ENCODE measurements at places on chromosomes 1 and 21.

GRCh38 chr21:27047658-27048314, 80.9 kb upstream of the ADAMTS5 start:
- no peaks in the 10 kb centered on the region for H3K27me3 ChIP-seq
- H3K36me3 ChIP-seq, result no peaks in the 10 kb centered on the region
- no peak overlapping the region for H3K4me3 ChIP-seq
- no peak overlapping the region for H3K27ac ChIP-seq
- no peaks in the 10 kb centered on the region for H3K4me1 ChIP-seq

GRCh38 chr21:28632755-28633408, 359.8 kb downstream of the LTN1 start:
- H3K27ac ChIP-seq, result peak overlapping the region; percentile 76
- DNase-seq, result no peak
- peak overlapping the region; percentile 17 for H3K4me3 ChIP-seq
- H3K36me3 ChIP-seq, result no peaks in the 10 kb centered on the region

- no peak overlapping the region for H3K27ac ChIP-seq
- H3K27me3 ChIP-seq, result peaks cover 19% of the 10 kb centered on the region
- DNase-seq, result no peak
- H3K4me3 ChIP-seq, result no peak overlapping the region
- no peaks in the 10 kb centered on the region for H3K4me1 ChIP-seq
- no peaks in the 10 kb centered on the region for H3K36me3 ChIP-seq
Measured at GRCh38 chr21:36665806-36666205, 33.1 kb upstream of the SIM2 start.

DNA sequence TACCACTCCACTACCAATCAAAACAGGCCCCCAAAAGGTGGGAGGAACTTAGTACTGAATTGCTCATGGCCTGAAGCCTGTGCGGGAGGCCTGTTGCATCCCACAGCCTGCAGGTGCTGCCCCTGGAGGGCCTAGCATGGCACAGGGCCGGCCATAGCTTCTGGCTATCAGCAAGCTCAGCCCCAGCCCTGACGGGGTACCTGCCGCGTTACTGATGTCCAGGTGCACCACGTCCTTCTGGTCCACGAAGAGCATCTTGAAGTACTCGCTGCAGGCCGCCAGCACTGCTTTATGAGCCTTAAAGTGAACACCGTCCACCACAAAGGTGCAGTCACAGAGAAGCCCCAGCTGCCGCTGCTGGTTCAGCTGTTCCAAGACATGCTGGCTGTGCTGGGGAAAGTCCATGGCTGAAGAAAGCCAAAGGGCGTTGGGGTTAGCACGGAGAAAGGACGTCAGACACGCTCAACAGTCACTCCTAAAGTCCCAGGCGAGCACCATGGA, 27.8 kb downstream of the ZBTB17 start:
- H3K27ac ChIP-seq, result peak overlapping the region; percentile 91
- DNase-seq, result no peak
- no peak overlapping the region for H3K4me3 ChIP-seq

DNA sequence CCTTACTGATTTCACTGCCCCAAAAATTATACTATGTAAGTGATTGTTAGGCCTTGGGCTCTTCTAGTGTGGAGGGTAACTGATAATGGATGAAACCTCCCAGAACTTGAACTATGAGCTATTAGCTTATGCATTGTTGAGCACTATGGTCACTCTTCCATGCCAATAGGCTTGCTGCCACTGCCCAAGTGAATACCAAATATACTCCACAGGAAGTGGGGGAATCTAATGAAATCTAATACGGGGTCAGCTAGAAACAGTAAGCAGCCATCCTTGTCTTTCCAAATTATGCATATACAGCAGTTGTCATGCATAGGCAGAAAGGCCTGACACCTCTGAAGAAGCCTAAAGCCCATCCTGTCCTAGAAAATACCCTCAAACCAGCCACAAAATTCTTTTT, 198.7 kb upstream of the PTBP2 start:
- DNase-seq, result no peak
- no peaks in the 10 kb centered on the region for H3K36me3 ChIP-seq
- H3K27ac ChIP-seq, result no peak overlapping the region
- no peaks in the 10 kb centered on the region for H3K4me1 ChIP-seq

- H3K4me1 ChIP-seq, result peaks cover 10% of the 10 kb centered on the region
- no peak overlapping the region for H3K4me3 ChIP-seq
- H3K27ac ChIP-seq, result no peak overlapping the region
- no peaks in the 10 kb centered on the region for H3K36me3 ChIP-seq
Measured at GRCh38 chr1:110489973-110490542, 28.9 kb downstream of the KCNA10 start.

DNA sequence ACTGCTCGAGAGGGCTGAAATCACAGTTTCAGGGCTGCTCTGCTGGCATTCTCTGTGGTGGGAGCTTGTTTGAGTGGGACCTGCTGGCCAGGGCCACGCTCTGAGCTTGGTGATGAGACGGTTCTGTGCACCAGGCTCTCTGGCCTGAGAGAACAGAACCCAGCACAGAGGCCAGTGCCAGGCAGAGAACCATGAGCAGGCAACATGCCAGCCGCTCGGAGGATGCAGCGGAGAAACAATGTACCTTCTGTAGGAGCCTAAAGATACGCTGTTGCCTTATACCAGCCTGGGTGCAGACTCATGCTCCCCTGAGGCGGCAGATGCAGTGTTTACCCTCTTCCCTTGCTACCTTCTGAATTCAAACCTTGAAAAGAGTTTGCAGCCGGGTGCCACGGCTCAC, 10.0 kb downstream of the C2CD2 start:
- H3K36me3 ChIP-seq, result no peaks in the 10 kb centered on the region
- no peak for DNase-seq
- no peak overlapping the region for H3K4me3 ChIP-seq
- H3K4me1 ChIP-seq, result peaks cover 13% of the 10 kb centered on the region

DNA sequence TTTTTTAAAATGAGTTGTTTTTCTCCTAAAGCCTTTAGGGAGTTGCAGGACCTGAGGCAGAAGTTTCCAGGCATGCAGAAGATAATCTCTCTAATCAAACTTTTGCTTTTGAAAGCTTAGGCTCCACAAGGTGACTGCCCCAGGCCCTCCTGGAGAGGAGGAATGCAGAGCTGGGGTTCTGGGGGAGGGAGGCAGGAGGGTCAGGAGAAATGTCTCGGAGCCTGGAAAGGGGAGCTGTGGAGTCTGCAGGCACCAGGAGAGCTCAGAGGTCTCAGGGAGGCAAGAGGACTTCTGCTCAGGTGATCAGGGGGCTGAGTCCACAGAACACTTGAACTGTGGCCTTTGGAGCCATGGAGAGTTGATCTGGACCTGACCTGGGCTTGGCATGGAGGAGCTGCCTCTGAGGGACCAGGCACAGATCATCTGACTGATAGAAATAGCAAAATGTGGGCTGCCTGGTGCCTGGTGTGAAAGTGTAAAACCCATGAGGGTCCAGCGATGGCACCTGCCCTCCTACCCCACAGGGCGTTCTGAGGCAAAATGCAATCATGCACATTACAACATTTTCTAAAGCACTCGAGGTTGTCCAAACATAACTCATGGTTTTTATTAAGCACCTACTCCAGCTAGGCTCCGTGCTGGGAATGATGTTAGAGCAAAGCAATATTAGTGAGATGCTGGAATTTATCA, 10.0 kb upstream of the ABCG1 start:
- H3K4me3 ChIP-seq, result no peak overlapping the region
- no peak for DNase-seq
- H3K27me3 ChIP-seq, result no peaks in the 10 kb centered on the region
- no peak overlapping the region for H3K27ac ChIP-seq
- no peaks in the 10 kb centered on the region for H3K36me3 ChIP-seq

DNA sequence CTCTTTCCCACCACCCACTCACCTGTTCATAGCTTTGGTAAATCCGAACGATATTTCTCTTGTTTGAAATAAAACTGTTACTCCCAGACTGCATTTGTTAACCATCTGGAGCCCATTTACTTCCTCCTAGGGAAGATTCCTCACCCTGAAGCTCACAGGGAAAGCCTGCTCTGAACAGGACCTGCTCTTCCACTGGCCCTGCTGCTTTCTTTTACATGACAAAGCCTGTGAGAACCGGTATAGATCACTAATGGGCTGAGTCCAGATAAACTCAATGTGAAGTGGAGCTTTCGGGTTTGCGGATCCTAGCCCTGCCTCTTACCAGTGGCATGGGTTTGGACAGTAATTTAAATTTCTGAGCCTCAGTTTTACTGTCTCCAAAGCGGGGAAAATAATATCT, 45.2 kb downstream of the FAM163A start:
- no peaks in the 10 kb centered on the region for H3K4me1 ChIP-seq
- H3K36me3 ChIP-seq, result no peaks in the 10 kb centered on the region
- no peak for DNase-seq
- no peak overlapping the region for H3K4me3 ChIP-seq
- H3K27ac ChIP-seq, result no peak overlapping the region
- H3K27me3 ChIP-seq, result peaks cover 5% of the 10 kb centered on the region

DNA sequence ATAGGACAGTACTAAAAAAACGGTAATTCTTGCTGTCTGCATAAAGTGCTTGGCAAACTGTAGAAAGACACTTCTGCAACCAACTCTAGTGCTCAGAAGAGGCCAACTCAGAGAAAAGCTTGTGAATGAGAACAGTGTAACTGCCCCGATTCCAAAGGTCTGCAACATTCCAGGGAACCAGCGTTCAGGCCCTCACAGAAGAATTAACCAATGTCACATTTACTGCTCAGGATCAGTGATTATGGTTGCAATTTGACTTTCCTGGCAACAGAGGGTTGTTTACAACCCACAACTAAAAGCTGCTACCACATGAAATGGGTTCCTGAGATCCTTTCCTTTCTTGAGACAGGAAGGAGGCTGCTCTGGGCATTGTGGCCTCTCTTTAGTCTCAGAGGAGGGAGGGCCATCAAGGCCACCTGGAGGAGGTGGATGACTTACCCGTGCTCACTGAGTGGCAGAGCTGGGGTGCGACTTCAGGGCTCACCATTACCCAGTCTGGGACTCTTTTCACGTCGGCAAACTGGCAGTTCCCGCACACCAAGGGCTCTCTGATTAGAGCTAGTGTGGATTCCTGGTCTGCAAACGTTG, 15.3 kb downstream of the SRSF4 start:
- no peak overlapping the region for H3K27ac ChIP-seq
- H3K27me3 ChIP-seq, result no peaks in the 10 kb centered on the region
- no peak overlapping the region for H3K4me3 ChIP-seq
- peaks cover 54% of the 10 kb centered on the region for H3K4me1 ChIP-seq

DNA sequence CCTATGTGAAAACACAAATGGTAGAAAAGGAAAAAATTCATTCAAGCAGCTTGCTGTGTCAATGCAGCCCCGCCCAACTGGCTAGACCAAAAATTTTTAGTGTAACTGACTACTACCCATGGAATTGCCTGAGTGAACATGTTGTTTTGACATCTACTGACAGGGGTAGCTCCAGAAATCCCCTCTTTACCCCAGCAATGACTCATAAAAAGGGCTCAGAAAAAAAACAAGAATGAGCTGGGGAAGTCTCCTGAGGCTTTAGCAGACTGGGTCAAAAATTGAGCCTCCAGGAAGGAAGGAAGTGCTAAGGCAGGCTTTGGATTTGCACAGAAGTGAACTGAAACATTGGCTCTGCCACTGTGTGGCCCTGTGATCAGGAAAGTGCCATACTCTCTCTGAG, 24.4 kb upstream of the FGGY start:
- H3K36me3 ChIP-seq, result no peaks in the 10 kb centered on the region
- no peak overlapping the region for H3K4me3 ChIP-seq
- no peak for DNase-seq
- H3K4me1 ChIP-seq, result no peaks in the 10 kb centered on the region
- H3K27me3 ChIP-seq, result no peaks in the 10 kb centered on the region
- no peak overlapping the region for H3K27ac ChIP-seq

- H3K4me1 ChIP-seq, result no peaks in the 10 kb centered on the region
- no peaks in the 10 kb centered on the region for H3K36me3 ChIP-seq
- H3K27ac ChIP-seq, result no peak overlapping the region
- no peak for DNase-seq
- H3K27me3 ChIP-seq, result no peaks in the 10 kb centered on the region
Measured at GRCh38 chr1:87495147-87495546, 166.5 kb downstream of the LMO4 start.

DNA sequence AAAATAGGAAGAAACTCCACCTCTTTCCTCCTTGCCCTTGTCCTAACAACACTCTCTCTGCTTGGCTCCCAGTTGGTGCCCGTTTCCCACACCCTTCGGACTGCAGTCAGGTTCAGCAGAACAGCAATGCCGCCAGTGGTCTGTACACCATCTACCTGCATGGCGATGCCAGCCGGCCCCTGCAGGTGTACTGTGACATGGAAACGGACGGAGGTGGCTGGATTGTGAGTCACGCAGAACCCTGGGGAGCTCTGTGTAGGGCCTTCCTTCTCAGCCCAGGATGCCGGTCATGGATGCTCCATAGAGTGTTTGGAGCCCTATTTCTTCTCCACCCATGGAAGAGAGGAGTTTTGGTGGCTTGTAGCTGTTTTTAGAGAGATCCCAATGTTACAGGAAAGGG, 60.9 kb downstream of the TNN start:
- no peak overlapping the region for H3K4me3 ChIP-seq
- DNase-seq, result no peak
- H3K27me3 ChIP-seq, result no peaks in the 10 kb centered on the region
- H3K27ac ChIP-seq, result peak overlapping the region; percentile 8
- no peaks in the 10 kb centered on the region for H3K36me3 ChIP-seq
- H3K4me1 ChIP-seq, result peaks cover 39% of the 10 kb centered on the region

GRCh38 chr21:15054089-15054488, 10.7 kb downstream of the NRIP1 start:
- no peaks in the 10 kb centered on the region for H3K36me3 ChIP-seq
- H3K27me3 ChIP-seq, result no peaks in the 10 kb centered on the region
- peaks cover 14% of the 10 kb centered on the region for H3K4me1 ChIP-seq
- no peak for DNase-seq

DNA sequence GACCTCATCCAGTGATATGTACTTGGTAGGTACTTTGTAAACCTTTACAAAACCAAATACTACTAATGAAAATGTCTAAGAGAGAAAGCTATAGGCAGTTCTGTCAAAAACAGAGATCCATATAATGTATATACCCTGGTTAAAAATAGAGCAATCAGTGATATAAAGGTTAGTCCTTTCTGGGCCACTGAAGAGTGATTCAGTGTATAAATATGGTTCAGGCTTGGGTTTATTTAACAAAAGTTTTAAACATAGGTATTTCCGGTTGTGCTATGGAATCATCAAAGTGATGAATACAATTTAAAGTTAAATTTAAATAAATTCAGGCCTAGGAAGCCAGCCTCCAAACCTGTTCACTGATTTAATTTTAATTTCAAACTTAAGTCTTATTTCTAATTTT, 108.4 kb upstream of the DMRTA2 start:
- H3K4me1 ChIP-seq, result no peaks in the 10 kb centered on the region
- H3K36me3 ChIP-seq, result no peaks in the 10 kb centered on the region
- H3K27me3 ChIP-seq, result no peaks in the 10 kb centered on the region
- no peak overlapping the region for H3K4me3 ChIP-seq
